Right ventricle myocardium inferior (tissue), 1 donor: ENCODE measurements at places on chromosomes 2 and 18. TPM values are rescaled to one million over a fixed set of nuclear protein-coding genes. Genes with fewer than 3 reads are reported as not detected.

DNA sequence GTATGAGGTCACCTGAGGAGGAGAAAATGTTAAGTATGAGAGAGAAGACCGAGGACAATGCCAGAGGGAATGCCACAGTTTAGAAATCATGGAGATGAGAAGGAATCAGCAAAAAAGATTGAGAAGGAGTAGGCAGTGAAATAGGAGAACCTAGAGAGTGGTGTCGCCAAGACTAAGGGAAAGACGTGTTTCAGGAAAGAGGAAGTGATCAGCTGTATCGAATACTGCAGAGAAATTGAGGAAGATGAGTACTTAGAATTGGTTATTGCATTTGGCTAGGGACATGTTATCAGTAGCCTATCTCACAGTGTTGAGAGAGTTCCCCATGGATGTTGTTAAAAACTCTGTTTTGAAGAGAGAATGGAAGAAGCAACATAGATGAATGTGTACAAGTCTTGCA is 112.3 kb downstream of the GALNT1 start:
- DNase-seq, result no peak

- no peak for DNase-seq
Observed at GRCh38 chr18:13173578-13174145, 44.9 kb upstream of the LDLRAD4 start.

- no peak for DNase-seq
Observed at GRCh38 chr2:100077935-100078334, 64.5 kb downstream of the AFF3 start.

The PDE11A gene
- 4.4 TPM for total RNA-seq

DNA sequence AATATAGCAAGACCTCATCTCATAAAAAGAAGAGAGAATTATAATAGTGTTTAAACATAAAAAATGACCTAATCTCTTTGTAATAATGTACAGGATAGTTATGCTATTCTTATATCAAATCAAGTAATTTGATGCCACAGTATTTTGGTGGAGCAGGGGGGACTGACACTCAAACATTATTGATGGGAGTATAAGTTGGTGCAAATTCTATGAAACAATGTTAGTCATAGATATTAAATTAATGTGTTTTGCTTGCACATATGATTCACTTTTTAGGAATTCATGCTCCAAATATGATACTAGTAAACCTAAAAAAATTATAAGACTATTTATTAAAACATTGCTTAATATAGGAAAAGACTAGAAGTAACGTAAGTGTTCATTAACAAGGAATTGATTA is 256.1 kb upstream of the SYT4 start:
- no peak for DNase-seq

The FAHD2A gene
- 41.6 TPM for total RNA-seq

DNA sequence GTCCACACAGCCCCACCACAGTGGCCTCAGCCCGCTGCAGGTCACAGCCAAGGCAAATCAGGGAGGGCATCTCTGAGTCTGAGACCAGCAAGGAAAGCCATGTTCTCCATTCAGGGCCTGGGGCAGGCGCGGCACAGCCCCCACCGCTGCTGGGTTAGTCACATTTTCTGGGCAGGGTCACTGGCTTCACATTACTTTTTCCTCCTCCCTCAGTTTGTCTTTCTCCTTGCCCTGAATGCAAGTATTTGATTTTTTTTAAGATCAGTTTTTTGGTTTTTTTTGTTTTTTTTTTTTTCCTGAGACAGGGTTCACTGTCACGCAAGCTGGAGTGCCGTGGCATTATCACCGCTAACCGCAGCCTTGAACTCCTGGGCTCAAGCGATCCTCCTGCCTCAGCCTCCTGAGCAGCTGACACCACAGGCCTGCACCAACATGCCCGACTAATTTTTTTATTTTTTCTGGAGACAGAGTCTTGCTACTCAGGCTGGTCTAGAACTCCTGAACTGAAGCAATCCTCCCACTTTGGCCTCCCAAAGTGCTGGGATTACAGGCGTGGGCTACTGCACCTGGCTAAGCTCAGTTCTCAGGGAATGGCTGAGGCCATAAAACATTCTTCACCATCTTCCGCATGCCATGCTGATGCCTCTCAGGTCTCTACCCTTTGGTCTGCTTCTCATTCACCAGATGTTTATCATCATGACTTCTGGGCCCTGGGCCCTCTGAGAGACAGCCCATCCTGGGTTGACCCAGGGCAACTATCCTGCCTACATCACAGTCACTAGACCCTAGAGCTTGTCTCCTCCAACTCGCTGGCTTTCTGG is 628 bp upstream of the CAPG start:
- no peak for DNase-seq

GRCh38 chr2:109369671-109370191 is 240.7 kb downstream of the SH3RF3 start:
- DNase-seq, result peak; percentile 18
